ENCODE measurements at places on chromosomes 1 and 21.

- no peak for DNase-seq
These were observed 1905.6 kb downstream of the NCAM2 start for GRCh38 chr21:22903851-22904250.

GRCh38 chr1:182664296-182664695 lies 20.1 kb downstream of the RGS8 start:
- no peak for DNase-seq

DNA sequence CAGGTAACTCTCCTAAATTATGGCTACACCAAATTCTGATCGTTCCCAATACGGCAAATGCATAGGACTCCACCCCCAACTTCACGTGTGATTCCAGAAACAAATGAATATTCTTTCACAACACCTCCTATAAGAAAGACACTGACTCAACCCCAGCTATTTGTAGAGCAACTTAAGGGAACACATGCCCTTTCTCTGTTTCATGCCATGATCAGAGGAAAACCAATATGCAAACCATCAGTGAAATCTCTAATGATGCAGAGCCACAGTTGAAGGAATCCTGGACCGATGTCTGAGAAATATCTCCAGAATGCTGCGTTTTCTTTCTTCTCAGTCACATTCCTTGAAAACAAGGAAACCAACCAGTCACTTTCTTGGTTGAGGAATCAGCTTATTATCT lies 164.2 kb upstream of the PTBP2 start:
- DNase-seq = no peak

DNA sequence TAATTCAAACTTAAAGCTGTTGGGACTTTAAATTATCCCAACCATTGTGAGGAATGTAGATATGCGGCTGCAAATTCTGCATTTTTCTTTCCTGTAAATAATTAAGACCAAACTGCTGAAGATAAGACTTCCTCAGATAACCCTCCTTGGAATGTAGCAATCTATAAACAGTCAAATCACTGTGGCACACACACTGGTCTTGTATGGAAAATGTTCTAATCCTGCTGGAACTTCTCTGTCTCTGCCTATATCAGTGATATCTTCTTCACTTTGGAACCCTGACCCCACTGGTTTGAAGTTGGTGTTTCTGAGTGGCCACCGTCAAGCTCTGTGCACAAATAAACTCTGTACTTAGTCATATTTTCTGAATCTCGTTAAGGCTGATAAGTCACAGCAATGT lies 32.9 kb downstream of the HSF2BP start:
- DNase-seq = no peak

- DNase-seq = no peak
These were observed 29.6 kb upstream of the SFPQ start for GRCh38 chr1:35222322-35223083.
